Stimulated activated CD8-positive, alpha-beta memory T cell treated with anti-CD3 and anti-CD28 coated beads, Interleukin-7, amount 100 ng/mL, for 24 hours (primary cell): ENCODE measurements at places on chromosomes 11 and 22.

DNA sequence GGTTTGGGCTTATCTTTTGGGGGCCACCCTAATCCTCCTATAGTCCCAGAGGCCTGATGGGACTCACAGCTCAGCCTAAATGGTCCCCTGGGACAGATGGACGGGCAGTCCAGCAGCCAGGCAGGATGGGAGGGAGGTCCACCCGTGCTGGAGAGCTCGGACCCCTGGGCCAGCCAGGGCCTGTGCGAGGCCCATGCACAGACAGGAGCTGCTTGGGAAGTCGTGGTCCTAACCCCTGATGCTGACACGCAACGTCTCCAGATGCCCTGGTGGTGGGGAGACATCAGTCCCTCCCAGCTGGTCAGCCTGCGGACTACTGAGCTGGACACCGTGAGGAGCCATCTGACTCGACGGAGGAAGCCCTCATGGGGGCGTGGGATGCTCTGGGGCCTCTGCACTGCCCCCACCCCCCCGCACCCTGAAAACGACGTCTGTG lies 31.2 kb upstream of the MUC5AC start:
- no peak for DNase-seq

- DNase-seq, result no peak
Observed at GRCh38 chr11:68517121-68517741, 56.7 kb downstream of the PPP6R3 start.

GRCh38 chr11:76444065-76444383 lies 794 bp upstream of the EMSY start:
- no peak for DNase-seq

DNA sequence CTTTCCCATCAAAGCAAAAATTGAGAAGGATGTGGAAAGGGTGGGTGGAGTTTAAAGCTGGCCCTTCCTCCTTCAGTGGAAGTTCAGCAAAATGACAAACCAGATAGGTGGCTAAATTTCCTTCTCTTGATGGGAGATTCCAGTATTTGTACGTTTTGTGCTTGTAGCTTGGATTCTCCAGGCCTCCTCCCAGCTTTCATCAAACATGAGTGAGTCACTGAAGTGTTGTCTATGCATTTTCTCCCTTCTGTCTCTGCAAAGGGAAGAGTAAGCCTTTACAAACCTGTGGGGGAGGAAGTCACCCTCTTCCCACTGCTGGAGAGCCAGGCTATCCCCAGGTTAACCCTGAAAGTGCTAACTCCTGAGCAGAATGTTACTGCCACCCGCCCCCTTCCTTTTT lies 6.4 kb downstream of the MARK2 start:
- no peak for DNase-seq

- no peak for DNase-seq
Observed at GRCh38 chr11:20137637-20138036, 22.6 kb downstream of the DBX1 start.

DNA sequence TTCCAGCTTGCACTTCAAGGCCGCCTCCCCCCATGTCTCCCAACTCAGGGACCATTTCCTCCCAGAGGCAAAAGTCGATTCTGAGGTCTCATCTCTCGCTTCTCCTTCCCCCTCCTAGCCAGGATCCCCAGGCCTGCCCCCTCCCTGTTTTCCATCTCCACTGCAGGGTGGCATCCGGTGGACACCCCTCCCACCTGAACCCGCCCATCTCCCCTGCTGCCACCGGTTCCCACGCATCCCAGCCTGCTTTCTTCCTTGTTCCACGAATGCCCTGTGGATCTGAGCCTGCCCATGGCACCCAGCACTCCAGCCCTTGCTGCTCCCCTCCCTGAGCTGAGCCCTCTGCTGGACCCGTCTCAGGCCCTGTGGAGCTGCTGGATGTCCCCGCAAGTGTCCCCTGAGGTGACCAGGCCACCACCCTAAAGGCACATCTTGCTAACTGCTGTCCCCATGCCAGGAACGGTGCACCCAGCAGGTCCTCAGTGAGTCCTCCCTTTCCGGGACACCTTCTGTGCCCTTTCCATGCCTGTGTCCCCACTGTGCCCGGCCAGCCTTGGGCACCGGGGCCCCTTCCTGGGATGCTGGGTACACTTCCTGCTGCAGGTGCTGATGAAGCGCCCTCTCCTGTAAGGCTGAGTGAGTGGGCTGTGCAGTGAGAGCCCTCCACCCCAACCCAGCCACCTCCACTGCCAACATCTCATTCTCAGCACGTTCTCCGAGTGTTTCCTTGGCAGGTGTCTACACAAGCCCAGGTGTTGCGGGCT lies 936 bp downstream of the IL17REL start:
- DNase-seq, result no peak

DNA sequence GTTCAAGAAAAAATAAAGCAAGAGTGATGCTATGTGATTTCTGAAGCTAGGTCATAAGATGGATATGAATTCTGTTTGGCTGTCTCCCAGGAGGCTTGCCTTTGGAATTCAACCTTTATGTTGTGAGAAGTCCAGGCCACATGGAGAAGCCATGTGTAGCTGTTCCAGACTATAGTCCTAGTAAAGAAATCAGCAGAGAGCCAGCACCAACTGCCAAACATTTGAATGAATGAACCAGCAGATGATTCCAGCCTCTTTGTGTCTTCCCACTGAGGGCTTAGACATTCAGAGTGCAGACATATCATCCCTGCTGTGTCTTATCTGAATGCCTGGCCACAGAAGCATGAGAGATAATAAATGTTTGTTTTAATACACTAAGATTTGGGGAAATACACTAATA lies 1150.6 kb downstream of the DLG2 start:
- no peak for DNase-seq

GRCh38 chr11:27391331-27392015 lies 28.5 kb upstream of the CCDC34 start:
- no peak for DNase-seq

- no peak for DNase-seq
Observed at GRCh38 chr11:58771458-58771855, 39.7 kb upstream of the GLYAT start.

- no peak for DNase-seq
Observed at GRCh38 chr11:70574725-70575347, 176.5 kb downstream of the CTTN start.

- no peak for DNase-seq
Observed at GRCh38 chr11:124277804-124278203, 21.6 kb downstream of the OR8G5 start.

DNA sequence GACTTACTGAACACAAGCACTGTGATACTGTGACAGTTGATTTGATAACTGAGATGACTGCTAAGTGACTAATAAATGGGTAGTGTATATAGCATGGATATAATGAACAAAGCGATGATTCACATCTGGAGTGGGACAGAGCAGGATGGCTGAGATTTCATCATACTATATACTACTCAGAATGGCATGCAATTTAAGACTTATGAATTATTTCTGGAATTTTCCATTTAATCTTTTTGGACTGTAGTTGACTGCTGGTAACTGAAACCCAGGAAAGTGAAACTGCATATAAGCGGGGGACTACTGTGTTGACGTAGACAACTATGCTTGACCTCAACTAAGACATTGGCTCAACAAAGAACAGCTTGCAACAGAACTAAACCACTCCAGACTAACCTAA lies 20.0 kb upstream of the NUCB2 start:
- DNase-seq, result no peak
